Epithelial cell of esophagus (primary cell): ENCODE measurements at places on chromosomes 6 and 20.
A peak's percentile ranks its signal among the peaks of the same experiment; 100 is the strongest.

- DNase-seq = peak; percentile 68
Measured at GRCh38 chr20:51752343-51752951, 15.7 kb downstream of the ATP9A start.

GRCh38 chr6:131215219-131215618 lies 80.0 kb downstream of the AKAP7 start:
- no peak for DNase-seq

DNA sequence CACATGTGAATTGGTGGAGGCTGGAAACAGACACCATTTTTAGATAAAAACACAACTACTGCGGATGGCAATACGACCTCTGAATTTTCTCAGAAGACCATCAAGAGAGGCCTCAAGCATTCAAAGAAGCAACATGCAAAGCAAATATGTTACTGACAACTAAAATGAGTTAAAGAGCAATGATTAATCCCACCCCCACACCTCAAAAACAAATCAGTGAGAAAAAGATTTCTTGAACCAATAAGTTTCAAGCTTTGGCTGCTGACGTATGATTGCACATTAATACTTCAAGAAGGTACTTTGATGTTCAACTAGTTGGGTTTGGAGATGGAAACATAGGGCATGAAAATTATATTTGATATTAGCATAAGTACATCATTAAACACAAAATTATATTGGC lies 982 bp downstream of the MMUT start:
- peak; percentile 33 for DNase-seq

DNA sequence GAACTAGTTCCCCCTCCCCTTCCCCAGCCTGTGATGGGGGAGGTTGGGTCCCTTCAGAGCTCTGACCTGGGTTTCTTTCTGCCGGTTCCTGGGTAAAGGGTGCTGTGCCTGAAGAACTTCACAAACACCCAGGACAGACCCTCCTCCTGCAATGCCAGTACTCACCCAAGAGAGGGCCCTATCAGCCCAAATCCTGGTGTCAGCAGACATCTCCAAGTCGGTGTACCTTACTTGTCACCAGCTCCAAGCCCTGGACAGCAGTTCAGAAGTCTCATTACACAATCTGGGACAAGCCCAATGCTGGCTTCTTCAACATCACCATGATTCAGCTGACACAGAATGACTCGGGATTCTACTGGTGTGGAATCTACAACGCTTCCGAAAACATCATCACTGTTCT lies 467 bp downstream of the TREML4 start:
- peak; percentile 40 for DNase-seq

DNA sequence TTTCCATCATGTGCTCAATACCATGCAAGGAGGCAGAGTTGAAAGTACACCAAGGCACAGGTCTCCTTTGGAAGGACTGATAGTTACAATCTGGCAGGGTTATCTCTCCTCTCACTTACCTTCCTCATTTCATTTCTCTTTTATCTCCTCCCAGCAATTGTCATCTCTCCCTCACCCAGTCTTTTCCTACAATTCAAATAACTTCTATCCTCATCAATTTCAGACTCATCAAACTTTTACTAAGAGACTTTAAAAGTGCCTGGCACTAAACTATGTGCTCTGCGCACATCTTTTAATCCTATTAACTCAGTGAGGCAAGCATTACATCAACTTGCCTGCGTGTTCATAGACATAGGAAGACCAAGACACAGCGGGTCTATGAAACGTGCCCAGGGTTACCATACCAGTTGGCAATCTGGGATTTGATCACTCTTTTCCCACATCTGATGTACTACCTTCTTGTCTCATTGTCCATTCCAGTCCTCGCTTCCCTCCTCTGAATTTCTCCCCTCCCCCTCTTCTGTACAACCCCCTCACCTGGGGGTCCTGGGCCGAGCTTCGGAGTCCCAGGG lies 1.2 kb downstream of the VARS1 start:
- peak; percentile 50 for DNase-seq

DNA sequence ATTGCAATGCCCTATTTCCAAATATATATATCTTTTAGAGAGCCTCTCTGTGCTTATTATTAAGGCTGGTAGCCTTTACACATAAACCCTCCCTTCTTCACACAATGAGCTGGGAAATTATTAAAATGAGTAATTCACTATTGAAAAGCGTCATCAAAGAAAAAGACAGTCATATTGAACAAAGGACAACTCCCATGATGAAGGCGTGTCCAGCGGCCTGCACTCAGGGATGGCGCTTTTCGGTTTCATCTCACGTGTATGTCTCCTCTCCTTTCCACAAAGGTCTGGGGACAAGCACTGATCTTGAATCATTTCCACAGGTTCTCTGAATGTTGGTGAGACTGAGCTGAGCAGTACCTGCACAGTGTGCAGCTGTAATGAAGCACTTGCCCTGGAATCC lies 3.5 kb downstream of the SERPINB9 start:
- DNase-seq = no peak
